Testis (tissue), 5 donors: ENCODE measurements at places on chromosomes 2 and 18. TPM values are rescaled to one million over a fixed set of nuclear protein-coding genes. Genes with fewer than 3 reads are reported as not detected.

The GULP1 gene
- polyA plus RNA-seq, result 76.2 TPM

The TRAPPC8 gene
- polyA plus RNA-seq, result 80.0 TPM

The BCL2 gene
- 6.3 TPM for polyA plus RNA-seq

The MC4R gene
- polyA plus RNA-seq, result not detected

The UGT1A8 gene
- polyA plus RNA-seq, result not detected

The CD8B gene
- polyA plus RNA-seq, result 2.2 TPM

The HOXD11 gene
- polyA plus RNA-seq, result 0.29 TPM
